ENCODE measurements at places on chromosomes 5 and 9. TPM values are rescaled to one million over a fixed set of nuclear protein-coding genes. Genes with fewer than 3 reads are reported as not detected.

PCDHB5 gene
- total RNA-seq, result 4.4 TPM

C5orf22 gene
- 19.7 TPM for total RNA-seq

WNT8A gene
- total RNA-seq, result not detected

LRRC19 gene
- not detected for total RNA-seq
